ENCODE measurements at places on chromosomes 3 and 15.
A peak's percentile ranks its signal among the peaks of the same experiment; 100 is the strongest.

- no peak for DNase-seq
Observed at GRCh38 chr3:184471439-184471838, 90.1 kb upstream of the EPHB3 start.

- DNase-seq, result no peak
Observed at GRCh38 chr3:62100282-62100989, 272.9 kb downstream of the FEZF2 start.

- no peak for DNase-seq
Observed at GRCh38 chr3:66411474-66411873, 89.3 kb downstream of the LRIG1 start.

DNA sequence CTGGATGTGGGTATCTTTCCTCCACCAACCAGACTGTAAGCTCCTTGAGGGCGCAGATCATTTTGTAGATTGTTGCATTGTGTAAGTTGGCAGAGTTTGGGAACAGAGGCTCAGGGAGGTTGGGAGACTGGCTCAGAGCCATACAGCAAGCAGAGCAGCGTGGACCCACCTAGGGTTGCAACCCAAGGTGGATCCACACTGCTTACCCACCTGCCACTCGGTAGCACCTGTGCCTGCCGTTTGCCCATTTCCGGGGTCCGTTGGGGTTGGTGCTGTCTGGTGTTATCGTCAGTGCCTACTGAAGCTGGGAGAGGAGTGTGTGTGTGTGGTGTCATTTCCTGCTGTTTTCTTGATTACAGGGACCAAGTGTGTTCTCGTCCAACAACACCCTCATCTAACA is 19.0 kb downstream of the SMAD6 start:
- no peak for DNase-seq

- DNase-seq, result no peak
Observed at GRCh38 chr3:21436835-21437234, 314.2 kb downstream of the ZNF385D start.

- no peak for DNase-seq
Observed at GRCh38 chr3:53243165-53243564, 12.7 kb downstream of the TKT start.

DNA sequence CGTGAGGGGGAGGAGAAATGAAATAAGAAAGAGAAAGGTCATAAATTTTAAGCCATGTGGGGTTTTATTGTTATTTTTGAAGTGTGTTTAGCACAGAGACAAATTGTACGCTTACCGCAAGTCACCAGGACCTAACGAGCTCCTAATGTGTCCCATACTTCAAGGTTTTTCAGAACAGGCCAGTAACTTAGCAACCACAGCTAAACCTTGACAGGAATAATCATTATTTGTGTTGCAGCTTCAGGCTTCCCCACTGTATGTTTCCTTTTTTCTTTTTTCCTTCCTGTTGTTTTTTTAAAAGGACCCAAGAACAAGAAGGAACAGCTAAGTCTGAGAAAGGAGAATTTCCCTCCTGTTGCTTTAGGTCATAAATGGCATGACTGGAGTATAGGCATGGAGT is 160.8 kb downstream of the TUSC7 start:
- no peak for DNase-seq

DNA sequence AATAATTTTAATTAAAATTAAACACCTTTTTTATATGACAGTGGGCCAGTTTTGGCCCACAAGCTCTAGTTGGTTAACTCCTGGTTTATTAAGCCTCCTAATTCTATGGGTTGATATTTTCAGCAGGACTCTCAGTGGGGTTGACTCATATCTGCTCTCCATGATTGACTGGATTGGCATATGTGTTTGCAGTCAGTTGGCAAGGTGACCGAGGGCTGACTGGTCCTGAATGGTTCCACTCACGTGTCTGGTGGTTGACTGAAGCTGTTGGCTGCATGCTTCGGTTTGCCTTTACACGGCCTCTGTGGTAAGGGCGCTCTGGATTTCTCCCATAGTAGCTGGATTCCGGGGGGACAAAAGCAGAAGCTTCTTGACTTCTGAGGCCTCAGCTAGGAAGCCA is 65.3 kb upstream of the ZNF280D start:
- DNase-seq, result no peak

DNA sequence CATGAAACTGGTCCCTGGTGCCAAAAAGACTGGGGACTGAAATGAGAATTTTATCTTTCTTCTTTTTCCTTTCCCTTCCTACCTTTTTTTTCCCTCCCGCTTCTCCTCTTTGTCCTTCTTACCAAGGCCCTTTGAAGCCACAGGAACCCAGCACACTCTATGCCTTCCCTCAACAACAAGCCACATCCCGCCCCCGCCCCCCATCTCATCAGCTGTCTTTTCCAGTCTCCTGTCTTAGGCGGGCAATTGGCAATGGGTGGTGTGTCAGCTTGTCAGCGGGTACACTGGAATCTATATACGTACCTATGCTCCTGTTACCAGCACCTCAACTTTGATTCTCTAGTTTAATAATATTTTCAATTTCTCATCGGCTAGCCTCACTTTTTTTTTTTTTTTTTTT is 56.3 kb upstream of the CHD2 start:
- peak; percentile 23 for DNase-seq

- no peak for DNase-seq
Observed at GRCh38 chr3:69149586-69149985, 27.2 kb upstream of the LMOD3 start.

GRCh38 chr3:20023623-20024405 is 11.8 kb upstream of the PP2D1 start:
- DNase-seq, result no peak

DNA sequence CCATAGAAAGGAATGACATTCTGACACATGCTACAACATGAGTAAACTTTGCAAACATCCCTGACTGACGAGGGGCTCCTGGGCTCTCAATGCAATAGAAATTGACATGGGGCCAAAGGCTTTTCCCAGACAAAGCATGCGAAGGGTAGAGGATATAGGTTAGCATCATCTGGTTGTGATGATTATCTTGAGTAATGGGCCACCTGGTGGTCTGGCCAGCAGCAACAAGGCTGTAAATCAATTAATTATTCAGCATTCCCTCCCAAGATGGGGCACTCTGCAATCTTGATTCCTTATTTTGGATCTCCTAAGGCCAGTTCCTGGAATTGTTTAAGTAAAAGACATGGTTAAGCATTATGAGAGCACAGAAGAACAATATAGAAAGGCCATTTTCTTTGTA is 99.2 kb downstream of the AGBL1 start:
- no peak for DNase-seq
